Left ventricle myocardium inferior (tissue), 1 donor: ENCODE measurements at places on chromosomes 12 and 14.

DNA sequence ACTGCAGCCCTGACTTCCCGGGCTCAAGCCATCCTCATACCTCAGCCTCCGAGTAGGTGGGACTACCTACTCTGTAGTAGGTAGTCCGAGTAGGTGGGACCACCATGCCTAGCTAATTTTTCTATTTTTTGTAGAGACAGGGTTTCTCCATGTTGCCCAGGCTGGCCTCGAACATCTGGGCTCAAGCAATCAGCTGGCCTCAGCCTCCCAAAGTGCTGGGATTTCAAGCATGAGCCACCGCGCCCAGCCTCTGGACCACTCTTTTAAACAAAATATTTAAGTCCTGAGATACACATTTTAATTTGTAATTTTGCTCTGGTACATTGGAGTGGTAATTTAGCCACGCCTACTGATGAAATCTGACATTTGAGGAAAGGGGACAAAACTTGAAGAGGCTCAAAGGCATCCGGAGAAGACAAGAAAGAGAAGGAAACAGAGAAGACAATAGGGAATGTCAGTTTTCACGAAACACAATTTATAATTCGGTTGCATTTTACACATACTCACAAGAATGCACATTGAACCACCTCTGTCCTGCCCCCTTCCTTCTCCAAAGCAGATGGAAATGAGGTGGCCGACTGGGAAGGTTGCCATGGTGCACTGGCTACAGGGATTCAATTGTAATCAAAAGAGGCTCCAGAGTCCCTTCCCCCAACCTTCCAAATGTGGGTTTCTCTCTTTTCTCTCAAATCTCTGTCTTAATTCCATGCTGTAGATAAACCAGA, 9.7 kb upstream of the TUBA1A start:
- peak; percentile 45 for DNase-seq

DNA sequence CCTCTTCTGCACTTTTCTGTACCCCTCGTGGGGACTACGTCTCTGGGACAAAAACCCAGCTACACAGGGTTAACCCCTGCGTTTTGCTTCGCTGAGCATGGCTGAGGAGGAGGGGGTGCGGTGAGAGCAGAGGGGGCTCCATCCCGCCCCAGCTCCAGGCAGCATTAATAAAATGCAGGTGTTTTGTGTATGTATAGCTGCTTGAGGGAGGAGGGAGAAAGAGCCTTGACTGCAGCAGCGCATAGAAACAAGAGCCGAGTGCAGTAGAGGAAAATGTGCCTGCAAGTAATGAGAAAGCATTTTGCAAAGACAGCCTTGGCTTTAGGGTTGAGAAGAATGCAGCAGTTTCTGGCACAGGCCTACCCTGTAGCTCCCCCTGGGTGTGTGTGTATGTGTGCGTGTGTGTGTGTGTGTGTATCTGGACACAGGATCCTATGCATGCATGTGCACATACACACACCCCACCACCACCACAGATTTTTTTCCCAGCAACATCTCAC, 103.9 kb downstream of the ZFP36L1 start:
- DNase-seq = no peak

GRCh38 chr14:24062216-24062980, 9.0 kb upstream of the CPNE6 start:
- no peak for DNase-seq

DNA sequence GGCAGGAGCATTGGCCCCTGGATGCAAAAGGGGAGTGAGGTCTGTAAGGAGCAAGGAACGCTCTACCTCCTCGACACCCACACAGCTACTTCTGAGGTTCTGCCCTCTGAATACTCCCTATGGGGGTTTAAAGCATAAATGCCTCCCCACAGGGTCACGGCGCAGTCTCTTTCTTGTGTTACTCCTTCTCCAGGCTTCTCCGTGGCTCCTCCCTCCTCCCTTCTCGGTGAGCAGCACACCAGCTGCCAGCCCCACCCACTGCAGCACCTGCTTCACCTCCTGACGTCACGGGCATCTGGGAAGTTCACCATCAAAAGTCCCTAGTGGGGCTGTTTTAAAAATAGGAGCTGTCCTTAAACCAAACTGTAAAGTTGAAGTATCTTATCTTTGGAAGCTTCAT, 67.3 kb downstream of the SPTB start:
- no peak for DNase-seq

DNA sequence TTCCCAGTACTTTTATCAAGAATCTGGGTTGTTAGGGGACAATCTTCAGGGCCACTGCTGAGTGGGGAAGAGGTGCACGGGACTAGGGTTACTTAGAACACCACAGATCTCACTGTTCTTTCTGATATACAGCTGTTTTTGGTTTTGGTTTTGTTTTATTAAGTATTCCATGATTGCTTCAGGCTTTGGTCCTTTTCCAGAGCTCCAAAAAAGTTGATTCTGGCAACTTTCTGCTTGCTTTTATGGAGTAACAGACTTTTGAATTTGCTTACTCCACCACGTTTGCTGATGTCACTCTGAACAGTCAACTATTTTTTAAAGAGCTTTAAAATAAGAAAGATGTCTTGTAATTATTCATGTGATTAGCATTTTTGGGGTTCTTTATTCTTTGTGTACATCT, 368.1 kb upstream of the FOXG1 start:
- no peak for DNase-seq

- DNase-seq = no peak
Observed at GRCh38 chr12:114395755-114396152, 10.2 kb downstream of the TBX5 start.

GRCh38 chr12:69338120-69338859, 9.9 kb upstream of the LYZ start:
- no peak for DNase-seq

GRCh38 chr14:20278414-20278813, 27.3 kb downstream of the TTC5 start:
- no peak for DNase-seq

- no peak for DNase-seq
Observed at GRCh38 chr14:35028435-35028834, 17.6 kb upstream of the FAM177A1 start.

DNA sequence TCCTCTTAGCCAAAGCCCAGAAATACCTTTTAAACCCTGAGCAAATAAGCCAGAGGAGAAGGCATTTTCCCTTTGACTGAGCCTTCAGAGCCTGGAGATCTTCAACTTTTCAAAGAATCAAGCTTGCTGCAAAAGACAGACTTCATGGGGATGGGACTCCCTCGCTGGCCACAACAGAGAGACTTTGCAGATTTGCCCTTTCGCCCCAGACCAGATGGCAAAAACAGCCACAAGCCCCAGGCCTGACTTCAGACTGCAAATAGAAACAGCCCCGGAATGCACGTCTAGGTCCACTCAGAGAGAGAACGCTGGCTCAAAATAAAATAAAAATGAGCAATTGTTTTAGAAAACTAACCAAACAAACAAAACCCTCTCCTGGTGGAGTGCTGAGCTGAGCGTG, 114.6 kb upstream of the MED13L start:
- DNase-seq = no peak

DNA sequence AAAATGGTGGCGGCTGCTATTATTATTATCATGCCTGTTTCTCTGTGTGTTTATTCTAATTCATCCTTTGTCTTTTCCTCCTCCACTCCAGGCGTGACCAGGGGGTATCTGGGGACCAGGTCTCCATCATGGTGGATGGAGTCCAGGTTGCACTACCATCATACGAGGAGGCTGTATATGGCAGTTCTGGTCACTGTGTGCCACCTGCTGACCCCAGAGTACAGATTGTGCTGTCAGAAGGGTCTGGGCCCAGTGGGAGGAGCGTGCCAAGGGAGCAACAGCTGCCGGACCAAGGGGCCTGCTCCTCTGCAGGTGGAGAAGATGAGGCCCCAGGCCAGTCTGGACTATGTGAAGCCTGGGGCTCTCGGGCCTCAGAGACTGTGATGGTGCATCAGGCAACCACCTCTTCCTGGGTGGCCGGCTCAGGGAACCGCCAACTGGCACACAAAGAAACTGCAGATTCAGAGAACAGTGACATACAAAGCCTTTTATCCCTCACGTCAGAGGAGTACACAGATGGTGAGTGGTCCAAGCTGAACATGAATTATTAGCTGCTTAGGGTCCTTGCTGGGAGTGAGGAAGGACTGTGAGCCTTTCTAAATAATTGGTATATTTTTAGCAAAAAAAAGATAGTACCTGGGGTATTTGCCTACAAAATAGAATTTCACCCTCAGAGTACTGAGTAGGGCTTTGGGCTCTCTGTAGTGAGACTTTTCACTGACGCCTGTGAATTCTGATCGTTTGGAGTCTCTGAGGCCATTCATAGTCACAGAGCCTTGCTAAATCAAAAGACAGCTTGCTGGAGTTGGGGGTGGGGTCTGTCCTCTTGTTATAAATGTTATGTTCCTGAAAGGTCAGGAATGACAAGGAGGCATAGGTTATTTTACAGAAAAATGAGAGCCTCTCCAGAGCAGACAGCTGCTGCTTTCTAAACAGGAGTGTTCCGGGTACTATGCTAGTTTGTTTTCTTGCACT, 58.1 kb upstream of the SRSF5 start:
- no peak for DNase-seq
